ENCODE measurements at places on chromosomes 16 and 17.

- DNase-seq: no peak
Measured at GRCh38 chr16:66923866-66924265, 1.5 kb downstream of the RRAD start.

- peak; percentile 28 for DNase-seq
Measured at GRCh38 chr16:2428051-2428783, 1.0 kb upstream of the CCNF start.

- no peak for DNase-seq
Measured at GRCh38 chr17:39568702-39569101, 39.0 kb downstream of the NEUROD2 start.

GRCh38 chr16:27445502-27446175, 43.7 kb downstream of the IL21R start:
- DNase-seq: no peak

- DNase-seq: no peak
Measured at GRCh38 chr17:37174205-37174604, 201.6 kb upstream of the C17orf78 start.

GRCh38 chr17:57464191-57464864, 208.0 kb downstream of the MSI2 start:
- no peak for DNase-seq

DNA sequence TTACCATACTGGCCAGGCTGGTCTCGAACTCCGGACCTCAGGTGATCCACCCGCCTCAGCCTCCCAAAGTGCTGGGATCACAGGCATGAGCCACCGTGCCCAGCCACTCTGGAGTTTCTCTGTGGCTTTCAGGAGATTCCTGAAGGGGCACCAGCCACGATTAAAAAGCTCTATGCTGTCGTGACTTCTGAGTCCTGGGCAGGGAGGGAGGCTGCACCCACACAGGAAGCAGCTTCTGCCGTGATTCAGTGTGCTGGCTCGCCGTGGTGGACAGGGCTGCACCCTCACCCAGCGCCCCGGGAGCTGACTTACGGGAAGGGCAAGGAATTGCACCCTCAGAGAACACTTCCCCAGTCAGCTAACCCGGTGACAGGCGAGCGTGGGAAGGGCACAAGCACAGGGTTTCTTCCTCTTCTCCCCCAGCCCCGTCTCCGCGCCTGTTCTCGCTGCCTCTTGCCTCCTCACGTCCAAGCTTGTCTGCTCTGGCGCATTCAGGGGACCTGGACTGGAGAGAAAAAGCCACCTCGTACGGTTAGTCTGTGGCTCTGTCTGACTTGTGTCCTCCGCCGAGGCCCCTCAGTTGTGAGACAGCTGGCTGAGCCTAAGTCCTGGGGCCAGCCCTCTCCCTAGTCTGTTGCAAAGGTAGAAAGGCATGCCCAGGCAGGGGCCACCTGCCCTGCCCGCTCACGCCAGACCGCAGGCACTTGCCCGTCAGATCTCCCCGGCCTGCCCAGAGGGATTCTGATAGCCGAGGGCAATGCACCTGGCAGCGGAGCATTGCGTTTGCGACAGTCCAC, 145.0 kb downstream of the SEC14L1 start:
- DNase-seq: no peak

DNA sequence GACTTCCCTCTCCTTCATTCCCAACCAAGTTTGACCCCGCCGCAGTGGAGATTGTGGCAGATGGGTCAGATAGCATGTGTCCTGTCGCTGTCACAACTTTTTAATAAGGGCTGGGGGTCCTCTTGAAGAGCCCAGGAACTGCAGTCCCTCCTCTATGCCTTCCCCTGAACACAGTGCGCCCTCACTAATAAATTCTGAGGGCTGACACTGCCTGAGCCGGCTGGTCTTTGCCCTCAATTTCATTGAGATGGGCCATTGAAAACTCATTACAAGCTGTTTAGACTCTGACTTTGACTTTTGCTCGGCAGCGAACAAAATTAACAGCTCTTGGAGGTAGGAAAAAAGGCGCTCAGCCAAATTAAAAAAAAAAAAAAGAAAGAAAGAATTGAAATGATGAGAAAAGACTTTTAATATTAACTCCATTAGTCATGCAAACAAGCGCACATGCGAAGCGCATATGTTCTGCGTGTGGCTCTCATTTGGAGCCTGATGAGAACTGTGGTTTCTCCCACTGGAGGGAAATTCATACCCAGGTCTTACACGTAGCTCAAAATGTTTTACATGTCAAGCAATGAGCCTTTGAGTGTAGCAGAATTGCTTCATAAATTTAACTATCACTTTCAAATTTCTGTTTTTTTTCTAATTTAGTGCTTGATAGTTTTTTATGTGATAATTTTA, 704.7 kb downstream of the WWOX start:
- no peak for DNase-seq

DNA sequence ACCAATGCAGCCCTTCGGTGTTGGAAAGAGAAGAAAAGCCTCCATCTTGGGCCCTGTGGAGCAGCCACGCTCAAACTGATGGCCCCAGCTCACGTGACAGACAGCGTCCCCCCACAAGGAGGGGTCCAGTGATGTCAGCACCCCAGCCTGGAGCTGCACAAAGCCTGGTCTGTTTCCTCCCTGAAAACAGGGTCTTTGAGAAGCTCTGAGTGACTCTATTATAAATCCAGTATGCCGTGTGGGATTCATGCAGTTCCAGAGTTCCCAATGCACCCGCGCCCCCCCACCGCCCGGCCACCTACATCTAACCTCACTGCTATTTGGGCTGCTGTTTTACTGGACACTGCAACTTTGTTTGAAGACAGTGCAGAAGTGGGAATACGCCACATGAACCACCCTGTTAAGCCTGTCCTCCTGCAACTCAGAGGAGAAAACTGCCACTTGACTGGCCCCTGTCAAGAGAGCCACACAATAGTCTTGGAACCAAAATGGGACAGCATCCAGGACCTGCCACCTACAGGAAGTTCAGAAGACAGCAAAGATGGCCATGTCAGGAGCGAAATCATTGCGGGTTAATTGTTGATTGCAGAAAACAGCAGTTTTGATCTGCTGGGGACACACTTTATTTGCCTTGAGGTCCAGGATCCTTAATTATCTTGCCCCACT, 33.1 kb downstream of the PMP22 start:
- DNase-seq: no peak

DNA sequence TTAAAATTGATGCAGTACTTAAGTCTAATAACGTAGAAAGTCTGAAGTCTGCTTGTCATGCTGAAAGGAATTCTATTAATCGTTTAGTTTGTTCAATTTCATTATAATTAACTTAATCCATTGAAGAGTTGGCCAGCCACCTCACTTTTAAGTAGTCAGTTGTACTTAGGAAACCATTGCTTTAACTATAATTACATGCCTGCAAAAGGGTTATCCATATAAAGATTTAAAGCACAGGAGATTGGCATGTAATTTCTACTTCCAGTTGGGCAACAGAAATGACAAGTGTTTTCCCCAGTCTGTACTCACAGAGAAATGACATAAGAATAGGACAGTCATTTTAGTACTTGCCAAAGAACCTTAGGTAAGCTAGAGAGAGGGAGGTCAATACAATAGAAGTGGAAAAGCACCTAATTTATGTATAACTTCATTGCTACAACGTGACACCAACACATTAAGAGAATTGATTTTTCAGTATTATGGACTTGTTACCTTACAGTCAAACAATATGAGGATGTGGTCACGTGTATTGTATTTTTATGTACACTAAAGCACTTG, 3.7 kb upstream of the USP32 start:
- DNase-seq: no peak

GRCh38 chr17:28906276-28906675, 3.4 kb upstream of the DHRS13 start:
- no peak for DNase-seq

DNA sequence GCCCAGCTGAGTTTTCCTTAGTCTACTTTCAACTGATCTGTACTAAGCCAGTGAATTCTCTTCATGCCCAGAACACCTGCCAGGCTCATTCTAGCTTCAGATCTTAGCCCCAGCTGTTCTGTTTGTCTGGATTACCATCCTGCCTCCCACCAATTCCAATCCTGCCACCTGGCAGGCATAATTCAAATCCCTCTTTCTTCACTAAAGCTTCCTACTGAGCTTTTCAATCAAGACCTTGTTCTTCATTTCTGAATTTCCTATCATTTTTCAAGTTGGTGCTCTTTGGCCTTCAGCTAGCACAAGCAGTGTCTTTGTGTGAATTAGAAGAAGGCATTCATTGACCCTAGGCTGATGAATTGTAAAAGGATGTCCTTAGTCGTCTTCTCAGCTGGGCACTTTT, 357.6 kb downstream of the UTP18 start:
- DNase-seq: no peak

GRCh38 chr16:75458029-75458428, 6.5 kb downstream of the TMEM170A start:
- DNase-seq: no peak

- DNase-seq: no peak
Measured at GRCh38 chr16:87331241-87331801, 14.1 kb upstream of the C16orf95 start.

- DNase-seq: no peak
Measured at GRCh38 chr17:44170499-44171201, at the start of gene ASB16. Gene ASB16 (plus strand): TSS chr17:44170704. CDS start chr17:44170790, 86 bp downstream.

DNA sequence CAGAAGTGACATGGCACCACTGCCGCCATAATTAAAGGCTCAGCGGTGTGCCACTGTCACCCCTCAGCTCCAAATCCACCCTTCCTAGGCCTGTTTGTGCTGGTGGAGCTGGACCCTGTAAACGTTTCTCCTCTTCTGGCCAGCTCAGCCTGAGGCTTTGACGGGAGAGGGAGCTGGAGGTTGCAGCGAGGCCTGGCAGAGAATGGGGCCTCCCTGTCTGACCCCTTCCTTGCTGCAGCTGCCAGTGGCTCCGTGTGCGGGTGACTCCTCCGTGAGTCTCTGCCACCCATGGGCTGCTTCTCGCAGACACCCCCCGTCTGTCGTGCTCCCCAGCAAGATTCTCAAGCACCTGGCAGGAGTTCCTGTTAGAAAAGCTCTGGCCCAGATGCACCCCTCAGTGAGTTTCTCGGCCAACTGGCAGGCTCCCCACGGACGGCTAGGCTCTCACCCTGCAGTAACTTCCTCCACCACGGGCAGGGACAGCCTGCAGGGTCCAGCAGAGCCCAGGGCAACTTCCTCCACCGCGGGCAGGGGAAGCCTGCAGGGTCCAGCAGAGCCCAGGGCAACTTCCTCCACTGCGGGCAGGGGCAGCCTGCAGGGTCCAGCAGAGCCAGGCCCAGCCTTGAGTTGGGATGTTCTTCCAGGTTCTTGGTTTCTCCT, 4.7 kb upstream of the CHMP6 start:
- no peak for DNase-seq

DNA sequence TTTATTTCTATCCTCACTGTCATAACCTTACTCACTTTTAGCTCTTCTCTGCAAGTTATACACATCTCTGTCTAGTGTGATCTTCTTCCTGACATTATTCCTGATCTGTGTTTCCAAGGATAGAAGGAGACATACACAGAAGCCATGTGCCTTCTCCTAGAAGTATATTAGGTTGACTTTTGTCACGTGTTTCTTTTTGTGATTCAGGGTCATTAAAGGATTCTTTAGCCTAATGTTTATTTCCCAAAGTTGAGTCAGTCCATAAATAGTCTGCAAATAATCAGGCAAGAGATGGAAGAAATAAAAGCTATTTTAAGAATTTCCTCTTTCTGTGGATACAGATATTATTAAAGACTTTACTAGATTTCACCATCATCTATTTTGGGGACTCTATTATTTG, 214.1 kb upstream of the GOT2 start:
- no peak for DNase-seq

- DNase-seq: no peak
Measured at GRCh38 chr16:52705122-52705521, 158.2 kb upstream of the TOX3 start.

DNA sequence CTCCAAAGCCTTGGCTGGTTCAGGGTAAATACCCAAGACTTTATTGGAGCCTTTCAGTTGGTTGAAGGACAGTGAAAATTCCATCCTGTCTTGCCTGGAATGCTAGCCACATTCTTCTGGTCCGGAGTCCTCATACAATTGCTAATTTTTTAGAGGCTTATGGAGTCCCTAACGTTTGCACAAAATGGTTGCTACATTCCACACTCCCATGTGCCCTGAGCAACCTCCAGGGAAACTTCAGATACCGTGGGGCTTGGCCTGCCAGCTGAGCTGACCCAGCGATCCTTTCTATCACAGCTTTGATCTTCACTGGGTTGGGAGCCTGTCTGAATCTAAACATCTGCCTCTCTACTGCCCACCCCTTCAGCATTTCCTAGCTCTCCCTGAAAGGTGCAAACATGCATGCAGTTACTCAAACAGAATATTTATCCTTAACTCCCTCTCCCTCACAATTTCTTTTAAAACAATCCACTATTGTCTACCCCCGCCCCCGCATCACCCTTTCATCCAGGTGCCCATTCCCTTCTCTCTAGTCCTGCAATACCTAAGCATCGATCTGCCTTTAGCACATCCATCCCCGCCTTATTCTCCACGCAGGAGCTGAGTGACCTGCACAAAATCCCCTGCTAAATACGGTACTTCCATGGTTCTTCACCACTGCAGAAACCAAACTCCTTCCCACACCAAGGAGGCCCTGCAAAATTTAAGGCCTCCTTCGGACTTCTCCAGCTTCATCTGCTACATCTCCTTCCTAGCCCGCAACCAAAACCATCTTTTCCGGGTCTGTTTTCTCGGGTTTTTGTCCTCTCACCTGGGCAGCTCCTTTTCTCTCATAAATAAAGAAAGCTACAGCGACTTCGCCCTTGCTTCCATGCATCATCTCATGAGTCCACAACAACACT, 810 bp upstream of the GAN start:
- DNase-seq: no peak

DNA sequence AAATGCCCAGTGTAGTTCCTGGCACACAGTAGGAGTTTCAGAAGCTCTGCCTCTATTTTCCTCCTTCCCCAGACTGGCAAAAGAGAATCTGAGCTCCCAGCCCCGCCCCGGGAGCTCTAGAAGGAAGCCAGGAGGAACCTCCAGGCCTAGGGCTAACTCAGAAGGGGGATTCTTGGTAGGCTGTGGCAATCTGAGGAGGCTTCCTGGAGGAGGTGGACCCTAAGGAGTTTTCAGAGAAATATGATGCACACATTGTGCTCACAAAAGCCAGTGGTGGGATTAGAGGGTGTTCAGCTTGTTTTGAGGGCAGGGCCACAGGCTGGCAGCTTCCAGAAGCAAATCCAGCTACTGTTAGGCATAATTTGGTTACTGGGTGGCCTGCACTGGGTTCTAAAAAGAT, 10.0 kb downstream of the ADGRG1 start:
- no peak for DNase-seq

DNA sequence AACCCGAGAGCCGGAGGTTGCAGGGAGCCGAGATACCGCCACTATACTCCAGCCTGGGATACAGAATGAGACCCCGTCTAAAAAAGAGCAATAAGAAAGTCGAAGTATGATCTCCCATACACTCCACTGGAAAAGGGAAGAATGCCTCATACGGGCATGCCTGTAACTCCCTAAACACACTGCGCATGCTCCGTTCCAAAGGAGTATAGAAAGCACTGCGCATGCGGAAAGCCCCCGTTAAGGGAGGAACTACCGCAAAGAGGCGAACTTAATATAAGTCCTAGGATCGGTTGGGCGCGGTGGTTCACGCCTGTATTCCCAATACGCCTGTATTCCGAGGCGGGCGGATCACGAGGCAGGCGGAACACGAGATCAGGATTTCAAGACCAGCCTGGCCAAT, 313.1 kb upstream of the ERCC4 start:
- no peak for DNase-seq

GRCh38 chr16:85200471-85201278, 88.4 kb upstream of the CIBAR2 start:
- DNase-seq: no peak

GRCh38 chr17:72761431-72761830, 331.1 kb downstream of the SLC39A11 start:
- no peak for DNase-seq

- DNase-seq: no peak
Measured at GRCh38 chr16:87127061-87127765, 190.0 kb downstream of the C16orf95 start.

Measured in NCI-H1930 (cell line).